ENCODE measurements at places on chromosomes 13 and 19.
A peak's percentile ranks its signal among the peaks of the same experiment; 100 is the strongest.

DNA sequence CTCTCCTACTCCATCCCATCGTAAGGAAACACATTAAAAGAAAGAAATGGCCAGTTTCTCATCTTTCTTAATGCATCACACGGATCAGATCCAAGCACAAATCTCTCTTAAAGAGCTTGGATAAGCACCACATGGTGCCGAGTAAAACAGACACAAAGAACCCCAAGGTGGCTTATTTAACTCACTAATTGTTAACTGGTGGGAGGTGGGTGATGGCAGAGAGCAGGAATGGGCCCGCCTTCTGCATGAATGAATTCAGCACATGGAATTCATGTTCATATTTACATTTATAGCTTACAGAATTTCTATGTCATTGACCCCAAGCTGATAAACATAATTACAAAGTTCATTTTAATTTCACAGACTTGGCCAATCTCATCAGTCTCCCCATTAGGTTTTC is 89.9 kb downstream of the MZT1 start:
- no peak for DNase-seq

GRCh38 chr19:52889931-52890330 is 7.5 kb downstream of the ZNF320 start:
- no peak for DNase-seq

DNA sequence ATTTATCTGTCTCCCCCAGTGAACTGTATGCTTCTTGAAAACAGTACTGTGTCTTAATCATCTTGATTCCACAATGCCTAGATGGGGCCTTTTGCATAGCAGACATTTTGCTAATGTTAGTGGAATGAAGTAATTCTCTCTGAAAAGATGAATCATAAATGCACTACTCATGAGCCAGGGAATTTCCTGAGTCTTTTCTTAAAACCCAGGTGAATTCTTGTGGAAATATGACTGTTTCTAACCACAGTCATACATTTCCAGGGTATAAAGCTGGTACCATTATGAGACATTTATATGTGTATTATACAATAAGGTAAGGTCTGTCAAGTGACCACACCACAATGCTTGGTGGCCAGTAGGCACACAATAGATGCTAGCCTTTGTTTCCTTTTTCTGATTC is 5.5 kb upstream of the KCTD4 start:
- peak; percentile 94 for DNase-seq

- DNase-seq: no peak
These were observed 3.1 kb downstream of the ZNF784 start for GRCh38 chr19:55621205-55621672.

GRCh38 chr19:33054623-33055022 is 10.1 kb downstream of the RHPN2 start:
- DNase-seq: no peak

DNA sequence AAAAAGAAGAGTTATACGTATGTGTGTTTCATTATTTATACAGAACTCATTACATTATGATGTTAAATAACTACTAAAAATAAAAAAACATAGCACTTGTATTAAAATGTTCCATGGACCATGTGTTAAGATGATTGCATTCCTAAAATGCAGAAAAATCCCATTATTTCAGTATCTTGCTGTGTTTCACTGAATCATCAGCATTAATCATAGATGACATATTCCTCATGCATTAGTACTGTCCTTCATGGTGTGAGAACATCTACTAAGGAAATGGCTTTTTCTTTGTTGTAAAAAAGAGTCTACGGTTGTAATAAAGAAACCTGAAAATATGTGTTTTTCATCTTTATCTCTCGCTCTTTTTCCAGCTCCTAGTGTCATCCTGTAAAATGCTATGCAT is 416.5 kb downstream of the FGF14 start:
- DNase-seq: peak; percentile 43

DNA sequence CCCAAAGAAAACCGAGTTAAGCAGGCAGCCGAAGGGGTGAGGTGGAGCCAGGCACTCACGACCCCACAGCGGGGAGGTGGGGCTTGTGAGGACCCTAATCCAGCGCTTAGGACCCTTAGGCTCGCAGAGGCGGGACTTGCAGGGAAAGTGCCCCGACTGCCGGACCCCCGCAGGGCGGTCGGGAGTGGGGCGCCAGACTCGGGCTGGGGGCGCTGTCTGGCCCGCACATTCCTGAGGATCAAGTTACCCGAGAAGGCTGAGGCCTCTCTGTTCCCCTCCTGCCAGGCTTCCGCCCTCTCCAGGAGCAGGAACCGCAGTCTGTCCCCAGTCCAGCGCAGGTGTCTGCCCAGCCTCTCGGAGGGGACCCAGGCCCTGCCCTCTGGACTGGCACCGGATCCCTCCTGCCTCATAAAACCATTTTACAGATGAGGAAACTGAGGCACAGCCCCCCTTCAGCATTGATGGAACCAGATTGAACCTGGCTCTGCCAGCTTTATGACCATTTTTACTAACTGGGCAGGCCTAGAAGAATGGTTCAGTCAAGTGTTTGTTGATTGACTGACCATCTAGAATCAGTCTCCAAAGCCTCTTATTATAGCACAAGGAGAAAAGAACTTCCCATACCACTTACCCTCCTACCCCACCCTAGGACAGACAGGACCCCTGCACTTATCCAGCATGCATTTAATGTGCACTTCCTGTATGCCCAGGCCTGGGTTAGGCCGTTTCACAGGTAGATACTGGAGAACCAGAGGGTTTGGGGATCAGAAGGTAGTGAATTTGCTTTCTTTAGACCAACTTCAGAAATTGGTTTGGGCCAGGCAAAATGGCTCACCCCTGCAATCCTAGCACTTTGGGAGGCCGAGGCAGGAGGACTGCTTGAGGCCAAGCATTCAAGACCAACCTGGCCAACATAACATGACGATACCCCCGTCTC is 6.7 kb upstream of the JUND start:
- no peak for DNase-seq

DNA sequence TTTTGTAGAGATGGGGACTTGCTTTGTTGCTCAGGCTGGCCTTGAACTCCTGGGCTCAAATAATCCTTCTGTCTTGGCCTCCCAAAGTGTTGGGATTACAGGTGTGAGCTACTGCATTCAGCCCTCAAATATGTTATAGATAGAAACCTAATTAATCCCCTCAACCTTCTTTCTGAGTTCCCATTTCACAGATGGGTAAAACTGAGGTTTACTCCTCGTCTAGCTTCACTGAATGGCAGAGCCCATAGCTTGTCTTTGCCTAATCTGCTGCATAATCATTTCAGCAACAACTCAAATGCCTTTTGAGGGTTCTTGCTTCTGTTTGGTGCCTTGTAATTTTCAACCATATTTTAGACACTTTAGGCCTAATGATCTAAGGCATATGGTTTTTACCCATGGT is 36.0 kb upstream of the ADGRE1 start:
- DNase-seq: no peak

- no peak for DNase-seq
These were observed 319 bp downstream of the FRY start for GRCh38 chr13:32031815-32032370.

GRCh38 chr19:36100476-36100875 is 10.5 kb upstream of the OVOL3 start:
- DNase-seq: no peak

DNA sequence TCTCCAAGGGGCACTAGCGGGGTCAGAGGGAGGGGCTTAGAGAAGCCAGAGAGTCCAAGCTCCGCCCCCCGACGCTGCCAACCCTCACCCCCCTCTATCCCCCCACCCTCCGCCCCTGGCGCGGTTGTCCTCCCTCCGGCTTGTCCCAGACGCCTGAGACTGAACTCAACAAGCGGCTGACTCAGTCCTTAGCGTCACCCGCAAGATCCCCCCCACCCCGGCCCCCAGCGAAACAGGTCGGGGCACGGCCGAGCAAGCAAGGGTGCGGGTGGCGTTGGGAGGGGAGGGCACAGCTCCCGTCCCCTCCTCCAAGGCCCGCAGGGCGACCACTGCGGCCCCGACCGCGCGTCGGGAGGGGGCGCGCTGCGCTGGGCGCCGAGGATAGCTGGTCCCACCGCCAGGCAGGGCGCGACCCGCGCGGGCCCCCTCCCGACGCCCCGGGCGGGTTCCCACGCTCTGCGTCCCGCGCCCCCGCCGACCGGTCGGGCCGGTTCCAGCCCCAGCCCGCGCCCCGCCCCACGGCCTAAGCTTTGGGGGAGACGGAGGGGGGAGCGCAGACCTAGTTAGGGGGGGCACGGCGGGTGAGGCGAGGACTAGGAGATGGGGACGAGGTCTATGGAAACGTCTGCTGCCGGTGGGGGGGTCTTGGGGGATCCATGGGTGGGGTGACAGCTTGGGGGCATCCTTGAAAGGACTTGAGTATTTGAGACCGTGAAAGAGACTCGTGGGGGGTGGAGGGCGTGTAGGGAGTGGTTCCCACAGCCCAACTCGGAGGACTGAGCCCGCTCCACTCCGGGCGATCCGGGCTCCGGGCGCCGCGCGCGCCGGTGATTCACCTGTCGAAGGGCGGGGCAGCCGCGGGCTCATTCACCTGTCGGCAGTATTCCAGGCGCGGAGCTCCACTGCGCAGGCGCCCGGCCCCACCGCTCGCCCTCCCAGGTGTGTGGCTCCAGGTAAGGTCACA is 5.1 kb downstream of the NOTCH3 start:
- DNase-seq: peak; percentile 80

- no peak for DNase-seq
These were observed 1.1 kb upstream of the PTGER1 start for GRCh38 chr19:14476327-14476672.

GRCh38 chr19:38557205-38557799 is 60.5 kb downstream of the MAP4K1 start:
- DNase-seq: no peak

- peak; percentile 3 for DNase-seq
These were observed 50.7 kb downstream of the ZNF723 start for GRCh38 chr19:22882797-22883196.

DNA sequence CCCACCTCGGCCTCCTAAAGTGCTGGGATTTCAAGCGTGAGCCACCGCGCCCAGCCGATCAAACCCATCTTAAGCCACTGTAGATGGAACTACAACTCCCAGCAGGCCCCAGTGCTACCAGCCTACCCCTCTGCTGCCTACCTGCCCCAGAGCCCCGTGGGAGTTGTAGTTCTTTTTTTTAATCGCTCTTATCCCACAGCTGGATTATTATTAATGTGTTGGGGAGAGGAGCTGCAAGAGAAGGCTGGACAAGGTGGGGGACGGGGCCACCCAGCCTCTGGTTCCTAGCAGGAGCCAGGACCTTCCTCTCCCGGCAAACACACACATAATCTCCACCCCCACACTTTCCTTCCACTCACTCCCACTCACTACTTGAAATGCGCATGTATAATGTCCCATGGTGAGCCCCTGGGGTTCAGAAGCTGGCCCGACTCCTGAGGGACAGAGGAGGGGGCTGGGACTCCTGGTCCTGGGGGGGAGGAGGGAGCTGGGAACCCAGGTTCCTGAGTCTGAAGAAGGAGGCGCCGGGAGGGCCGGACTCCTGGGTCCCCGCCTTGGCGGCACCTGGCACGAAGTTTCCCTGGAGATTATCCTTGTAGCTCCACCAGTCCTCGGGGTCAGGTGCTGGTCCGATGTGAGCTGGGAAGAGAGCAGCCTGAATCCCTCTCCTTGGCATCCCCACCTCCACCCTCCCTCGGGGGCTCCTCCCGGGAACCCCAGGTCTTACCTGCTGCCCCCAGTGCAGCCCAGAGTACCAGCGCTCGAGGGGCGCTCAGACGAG is 958 bp downstream of the CA11 start:
- DNase-seq: peak; percentile 70

- DNase-seq: no peak
These were observed 4.8 kb downstream of the SOX21 start for GRCh38 chr13:94707400-94708021.

DNA sequence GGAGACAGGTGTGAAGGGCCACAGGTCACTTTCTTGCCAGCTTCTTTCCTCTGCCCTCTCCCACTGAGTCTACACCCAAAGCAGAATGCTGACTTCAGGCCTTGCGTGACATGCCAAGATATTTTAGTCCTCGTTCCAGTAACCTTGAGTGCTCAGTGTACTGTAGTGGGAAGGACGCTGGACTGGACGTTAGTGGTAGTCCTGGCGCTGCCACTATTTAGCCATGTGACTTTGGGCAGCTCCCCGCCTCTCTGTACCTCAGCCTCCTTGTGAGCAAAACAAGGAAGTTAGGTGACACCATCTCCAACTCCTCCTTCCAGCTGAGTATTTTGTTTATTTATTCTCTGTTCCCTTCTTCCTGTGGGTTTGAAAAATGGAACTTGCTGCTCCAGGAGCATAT is 86.1 kb downstream of the FRY start:
- no peak for DNase-seq

DNA sequence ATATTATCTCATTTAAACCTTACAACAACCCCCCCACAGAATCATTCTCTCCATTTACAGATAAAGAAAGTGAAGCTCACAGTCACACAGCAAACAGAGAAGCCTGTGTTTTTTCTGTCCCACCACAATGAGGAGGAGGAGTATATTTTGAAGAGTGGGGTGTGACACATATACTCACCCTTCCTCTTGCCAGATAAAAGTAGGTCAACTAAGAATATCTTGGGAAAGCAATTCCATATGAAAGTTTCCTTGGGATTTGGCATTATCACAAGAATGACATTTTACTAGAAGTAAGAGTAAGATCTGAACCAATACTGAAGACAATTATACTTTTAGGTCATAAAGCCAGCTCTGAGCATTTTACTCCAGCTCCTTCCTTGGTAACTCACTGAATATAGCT is 287.5 kb upstream of the HTR2A start:
- DNase-seq: peak; percentile 56

DNA sequence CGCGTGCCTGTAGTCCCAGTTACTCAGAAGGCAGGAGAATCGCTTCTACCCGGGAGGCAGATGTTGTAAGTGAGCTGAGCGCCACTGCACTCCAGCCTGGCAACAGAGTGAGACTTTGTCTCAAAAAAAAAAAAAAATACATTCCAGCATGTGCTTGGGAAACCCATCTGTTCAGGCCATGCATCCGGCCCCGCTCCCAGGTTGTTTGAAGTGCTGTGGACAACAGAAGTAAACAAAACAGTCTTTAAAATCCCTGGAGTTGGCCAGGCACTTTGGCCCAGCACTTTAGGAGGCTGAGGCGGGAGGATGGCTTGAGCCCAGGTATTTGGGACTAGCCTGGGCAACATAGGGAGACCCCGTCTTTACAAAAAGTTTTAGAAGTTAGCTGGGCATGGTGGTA is 3.2 kb upstream of the PTPRS start:
- DNase-seq: peak; percentile 58

DNA sequence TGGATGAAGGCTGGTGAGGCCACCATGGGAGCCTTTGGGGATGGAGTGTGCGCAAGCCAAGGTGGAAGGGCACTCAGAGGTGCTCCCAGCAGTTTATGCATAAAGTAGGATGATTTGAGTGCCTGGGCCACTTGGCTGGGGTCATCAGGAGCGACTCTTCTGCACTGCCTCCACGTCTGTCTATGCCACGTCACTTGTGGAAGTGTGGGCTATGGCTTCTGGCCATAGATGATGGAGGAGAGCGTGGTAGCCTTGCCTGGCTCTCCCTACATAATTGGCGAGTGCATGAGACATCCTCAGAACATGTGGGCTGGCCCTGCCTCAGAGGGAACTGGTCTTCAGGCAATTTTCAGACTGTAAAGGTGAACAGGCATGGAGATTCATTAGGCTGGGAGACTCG is 182.9 kb downstream of the TEX29 start:
- no peak for DNase-seq

GRCh38 chr13:25375727-25376358 is 4.1 kb downstream of the ATP8A2 start:
- DNase-seq: peak; percentile 45

Data from fibroblast of skin of scalp (primary cell).